ENCODE measurements at places on chromosomes 1 and 21.

DNA sequence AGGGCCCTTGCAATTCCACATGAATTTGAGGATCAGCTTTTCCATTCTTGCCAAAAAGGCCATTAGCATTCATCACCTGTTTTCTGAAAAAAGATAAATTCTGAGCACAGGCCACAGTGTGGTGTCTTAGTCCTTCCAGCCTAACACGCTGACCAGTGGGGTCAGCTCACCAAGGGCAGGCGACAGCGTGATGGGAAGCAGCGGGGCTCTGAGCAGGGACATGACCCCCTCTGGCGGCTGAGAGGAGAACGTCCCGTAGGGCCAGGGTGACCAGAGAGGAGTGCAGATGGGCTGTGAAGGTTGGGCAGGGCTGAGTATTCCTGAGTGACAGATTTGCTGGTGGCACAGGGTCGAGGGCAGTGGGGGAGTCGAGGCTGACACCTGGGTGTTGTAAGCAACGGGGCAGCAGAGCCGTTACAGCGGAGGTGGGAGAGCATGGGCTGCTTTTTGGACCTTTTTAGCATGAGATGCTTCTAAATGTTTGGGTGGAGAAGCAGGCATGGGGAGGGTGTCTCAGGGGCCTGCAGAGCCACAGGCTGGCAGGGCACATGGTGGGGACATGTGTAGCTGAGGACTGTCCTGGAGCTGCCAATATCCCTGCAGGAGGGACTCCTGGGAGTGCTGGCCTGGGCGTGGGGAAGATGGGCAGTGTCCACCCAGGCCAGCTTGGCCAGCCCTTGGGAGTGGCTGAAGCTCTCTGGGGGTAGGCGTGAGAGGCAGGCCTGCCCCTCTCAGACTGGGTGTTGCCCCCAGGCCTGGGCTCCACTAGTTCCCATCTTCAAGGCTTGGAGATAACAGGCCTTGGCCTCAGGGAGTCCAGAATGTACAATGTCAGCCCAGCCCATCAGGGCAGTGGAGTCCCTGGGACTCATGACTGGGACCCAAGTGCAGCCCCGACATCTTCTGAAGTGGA, 8.6 kb upstream of the CALML6 start:
- no peaks in the 10 kb centered on the region for H3K36me3 ChIP-seq
- no peak overlapping the region for H3K4me3 ChIP-seq
- H3K27me3 ChIP-seq = no peaks in the 10 kb centered on the region
- peak overlapping the region; percentile 41 for H3K27ac ChIP-seq

GRCh38 chr1:33443080-33443704, 12.3 kb upstream of the PHC2 start:
- no peaks in the 10 kb centered on the region for H3K27me3 ChIP-seq
- no peak overlapping the region for H3K27ac ChIP-seq
- H3K4me3 ChIP-seq = no peak overlapping the region
- no peak for ATAC-seq

- H3K36me3 ChIP-seq = no peaks in the 10 kb centered on the region
- ATAC-seq = no peak
- no peak within 1 kb of the TSS for H3K27ac ChIP-seq
- no peaks in the 10 kb centered on the region for H3K4me1 ChIP-seq
Measured at GRCh38 chr1:153030895-153031294, at the start of gene SPRR1B. Gene SPRR1B (plus strand): TSS chr1:153031203. CDS start chr1:153032346, 1,143 bp downstream.

GRCh38 chr1:7551442-7551841, 219.7 kb upstream of the VAMP3 start:
- H3K4me1 ChIP-seq = no peaks in the 10 kb centered on the region
- H3K4me3 ChIP-seq = no peak overlapping the region
- no peak for ATAC-seq
- H3K27me3 ChIP-seq = peaks cover 21% of the 10 kb centered on the region
- H3K36me3 ChIP-seq = no peaks in the 10 kb centered on the region

DNA sequence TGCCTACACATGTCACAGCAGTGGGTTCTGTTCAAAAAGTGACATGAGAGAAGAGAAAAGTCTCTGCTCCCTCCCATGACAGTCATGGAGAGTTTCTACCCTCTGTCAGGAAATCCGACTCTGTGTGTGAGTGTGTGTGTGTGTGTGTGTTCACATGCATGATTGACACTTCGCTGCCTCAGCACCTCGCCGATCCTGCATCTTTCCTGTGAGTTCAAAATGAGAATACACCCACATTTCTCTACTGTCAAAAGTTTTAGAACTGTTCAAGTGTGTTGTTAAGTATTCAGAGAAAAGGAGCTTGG, 46.2 kb upstream of the COX20 start:
- H3K4me1 ChIP-seq = no peaks in the 10 kb centered on the region
- no peak overlapping the region for H3K4me3 ChIP-seq
- no peaks in the 10 kb centered on the region for H3K36me3 ChIP-seq
- no peak overlapping the region for H3K27ac ChIP-seq
- H3K27me3 ChIP-seq = no peaks in the 10 kb centered on the region
